ENCODE measurements at places on chromosomes 3 and 15.
A peak's percentile ranks its signal among the peaks of the same experiment; 100 is the strongest.

- DNase-seq: no peak
Measured at GRCh38 chr3:48034000-48034516, 17.8 kb upstream of the MAP4 start.

DNA sequence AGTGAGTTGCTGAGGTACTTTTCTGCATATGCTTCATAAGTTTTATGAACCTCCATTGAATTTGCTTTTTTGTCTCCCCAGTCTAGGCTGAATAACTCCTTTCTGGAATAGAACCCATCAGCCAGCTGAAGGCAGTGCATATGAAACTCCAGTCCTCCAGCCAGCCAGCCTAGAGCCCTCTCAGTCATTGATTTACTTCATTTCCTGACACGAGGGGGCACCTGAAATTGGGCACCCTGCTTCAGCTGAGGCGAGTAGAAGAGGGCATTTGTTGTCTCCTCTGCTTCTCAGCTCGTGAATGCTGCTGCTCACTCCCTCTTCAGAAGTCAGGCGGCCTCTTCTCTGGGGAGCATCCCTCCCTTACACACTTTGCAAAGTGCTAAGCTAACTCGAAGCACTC is 32.5 kb downstream of the CHST2 start:
- no peak for DNase-seq

DNA sequence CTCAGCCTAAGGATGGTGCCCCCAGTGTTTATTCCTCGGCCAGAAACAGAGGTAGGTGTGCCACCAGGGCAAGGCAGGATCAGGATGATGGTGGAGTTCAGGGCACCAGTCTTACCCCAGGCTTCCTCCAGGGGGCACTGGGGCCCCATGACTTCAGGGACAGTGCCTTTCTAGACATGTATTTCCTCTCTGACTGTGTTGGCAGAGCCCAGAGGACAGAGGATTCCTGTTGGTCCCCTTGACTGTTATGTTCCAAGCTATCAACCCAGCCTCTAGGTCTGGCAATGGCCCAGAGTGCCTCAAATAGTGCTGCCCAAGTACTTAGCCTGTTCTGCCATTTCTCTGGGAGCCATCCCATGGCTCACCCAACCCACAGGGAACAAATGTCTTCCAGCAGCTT is 2.8 kb downstream of the HEMK1 start:
- DNase-seq: peak; percentile 59

GRCh38 chr3:178043084-178043483 is 493.2 kb upstream of the KCNMB2 start:
- DNase-seq: no peak

DNA sequence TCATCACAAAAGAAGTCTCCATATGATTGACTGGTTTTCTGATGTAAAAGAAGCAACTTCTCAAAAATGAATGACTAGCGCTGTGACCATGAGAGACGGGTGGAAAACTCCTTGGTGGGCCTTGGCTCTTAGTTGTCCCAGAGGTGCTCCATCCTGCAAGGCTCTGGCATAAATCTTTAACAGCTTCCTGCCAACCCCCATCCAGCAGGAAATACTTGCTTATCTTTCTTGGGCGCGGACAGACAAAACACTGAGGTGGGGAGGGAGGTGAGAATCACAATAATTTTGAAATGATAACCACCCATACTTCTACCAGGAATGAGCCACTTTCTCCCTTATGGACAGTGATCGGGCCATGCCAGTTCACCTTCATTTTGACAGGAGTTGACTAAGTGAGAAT is 128.6 kb downstream of the STT3B start:
- DNase-seq: no peak

DNA sequence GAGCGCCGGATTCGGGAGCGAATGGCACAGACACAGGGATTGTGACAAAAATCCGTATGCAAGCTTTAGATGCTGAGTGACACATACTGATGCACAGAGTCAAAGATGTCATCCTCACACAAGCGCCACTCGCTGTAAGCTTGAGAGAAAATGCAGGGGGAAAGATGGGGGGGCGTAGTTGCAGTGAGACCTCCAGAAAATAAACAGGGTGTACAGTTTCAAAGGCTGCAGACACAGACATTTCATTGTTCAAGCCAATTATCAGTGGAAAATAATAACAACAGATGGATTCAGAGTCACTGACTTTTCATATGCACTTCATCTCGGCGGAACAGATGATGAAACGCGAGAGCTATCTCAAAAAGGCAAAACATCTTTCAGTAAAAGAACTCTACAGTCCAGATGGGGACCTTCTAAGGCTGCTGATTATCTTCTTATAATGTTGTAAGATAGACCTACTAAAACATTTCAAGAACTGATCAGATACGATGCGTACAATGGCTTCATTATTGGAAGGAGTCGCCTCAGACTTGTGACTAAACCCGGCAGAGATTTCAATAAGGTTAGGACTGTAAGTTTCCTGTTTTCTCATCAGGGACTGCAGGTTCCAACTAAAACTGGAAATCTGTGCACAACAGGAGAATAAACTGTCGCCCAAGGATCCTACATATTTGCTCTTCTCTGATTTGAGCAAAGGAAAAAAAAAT is 275.4 kb downstream of the FOXP1 start:
- no peak for DNase-seq

- DNase-seq: no peak
Measured at GRCh38 chr15:27741226-27741860, 357.8 kb downstream of the OCA2 start.

- DNase-seq: no peak
Measured at GRCh38 chr3:72797773-72798543, 50.3 kb downstream of the SHQ1 start.

- no peak for DNase-seq
Measured at GRCh38 chr3:56025326-56025725, 442.9 kb downstream of the ERC2 start.

DNA sequence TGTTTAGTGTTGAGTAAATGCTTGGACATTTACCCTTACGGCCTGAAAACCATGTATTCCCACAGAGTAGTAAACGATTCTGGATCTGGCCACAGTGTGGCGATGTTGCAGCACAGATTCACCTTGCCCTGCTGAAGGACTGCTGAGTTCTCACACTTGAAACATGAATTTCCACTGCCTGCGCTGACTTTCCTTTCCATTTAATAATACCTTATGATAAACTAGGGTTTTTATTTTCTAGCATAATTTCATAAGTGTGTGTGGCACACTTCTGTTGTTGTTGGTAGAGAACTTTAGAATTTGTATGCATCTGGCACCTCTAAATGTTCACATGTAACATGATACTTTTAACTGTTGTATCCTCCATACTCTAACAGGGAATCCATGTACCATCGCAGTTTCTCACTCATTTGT is 53.9 kb downstream of the C3orf38 start:
- DNase-seq: peak; percentile 26

GRCh38 chr3:63706321-63707085 is 54.0 kb downstream of the SNTN start:
- no peak for DNase-seq

DNA sequence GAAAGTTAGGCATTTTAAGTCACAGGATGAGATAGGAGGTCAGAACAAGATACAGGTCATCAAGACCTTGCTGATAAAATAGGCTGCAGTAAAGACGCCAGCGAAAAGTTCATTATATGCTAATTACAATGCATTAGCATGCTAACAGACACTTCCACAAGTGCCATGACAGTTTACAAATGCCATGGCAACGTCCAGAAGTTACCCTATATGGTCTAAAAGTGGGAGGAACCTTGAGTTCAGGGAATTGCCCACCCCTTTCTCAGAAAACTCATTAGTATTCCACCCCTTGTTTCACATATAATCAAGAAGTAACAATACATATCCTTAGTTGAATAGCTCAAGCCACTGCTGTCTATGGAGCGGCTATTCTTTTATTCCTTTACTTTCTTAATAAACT is 92.7 kb upstream of the PLXND1 start:
- no peak for DNase-seq

DNA sequence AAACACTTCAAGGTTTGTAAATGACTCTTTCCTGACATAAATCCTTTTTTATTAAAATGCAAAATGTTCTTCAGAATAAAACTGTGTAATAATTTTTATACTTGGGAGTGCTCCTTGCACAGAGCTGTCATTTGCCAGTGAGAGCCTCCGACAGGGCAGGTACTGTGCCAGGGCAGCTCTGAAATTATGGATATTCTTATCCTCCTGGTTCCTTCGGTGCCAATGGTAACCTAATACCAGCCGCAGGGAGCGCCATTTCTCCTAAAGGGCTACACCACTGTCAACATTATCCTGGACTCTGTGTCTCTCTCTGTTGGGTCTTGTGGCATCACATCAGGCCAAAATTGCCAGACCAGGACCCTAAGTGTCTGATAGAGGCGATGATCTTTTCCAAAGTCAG is 33.0 kb downstream of the CHDH start:
- DNase-seq: no peak

DNA sequence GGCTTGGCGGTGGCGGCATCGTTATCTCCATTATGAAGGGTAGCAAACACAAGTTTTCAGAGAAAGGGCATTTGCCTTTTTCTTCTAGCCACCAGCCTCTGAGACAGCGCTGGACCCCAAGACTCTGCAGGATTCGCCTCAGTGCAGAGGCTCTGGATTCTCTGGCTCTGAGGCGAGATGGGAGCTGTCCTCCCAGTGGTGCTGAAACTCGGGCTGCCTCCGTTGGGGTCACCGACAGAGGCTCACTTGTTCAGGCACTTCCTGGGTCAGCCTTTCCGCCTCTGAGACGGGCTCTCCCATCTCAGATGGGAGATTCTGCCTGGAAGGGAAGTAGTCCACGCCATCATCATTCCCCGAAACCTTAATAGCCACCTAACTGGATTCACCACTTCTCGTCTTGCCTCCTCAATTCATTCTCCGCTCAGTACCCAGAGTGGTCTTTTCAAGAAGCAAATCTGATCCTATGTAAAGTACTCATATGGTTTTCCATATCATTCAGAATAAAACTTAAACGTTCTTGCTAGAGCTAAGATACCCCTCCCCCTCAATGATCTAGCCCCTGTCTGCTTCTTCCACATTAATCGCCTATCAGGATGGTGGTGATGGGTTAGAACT is 76.9 kb downstream of the RHCG start:
- no peak for DNase-seq

GRCh38 chr15:83685916-83686332 is 32.0 kb downstream of the ADAMTSL3 start:
- DNase-seq: no peak

DNA sequence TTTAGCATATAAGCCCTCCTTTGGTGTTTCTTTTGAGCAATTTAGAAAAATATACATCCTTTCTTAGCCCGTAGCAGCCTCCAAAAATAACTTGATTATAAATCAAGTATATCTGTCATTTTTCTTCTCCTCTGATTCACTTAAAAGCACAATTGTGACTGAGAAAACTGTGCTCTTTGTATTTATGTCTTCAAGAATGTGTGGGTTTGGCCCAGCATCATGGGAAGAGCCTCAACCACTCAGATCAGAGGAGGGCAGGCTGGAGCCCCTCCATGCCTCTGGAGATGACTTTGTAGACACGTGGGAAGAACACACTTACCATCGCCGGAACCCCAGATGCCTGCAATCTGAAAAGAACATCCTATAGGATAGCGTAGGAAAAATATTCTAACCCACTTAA is 123.8 kb upstream of the FEZF2 start:
- DNase-seq: no peak

- no peak for DNase-seq
Measured at GRCh38 chr3:126488185-126488584, 12.5 kb upstream of the ZXDC start.

DNA sequence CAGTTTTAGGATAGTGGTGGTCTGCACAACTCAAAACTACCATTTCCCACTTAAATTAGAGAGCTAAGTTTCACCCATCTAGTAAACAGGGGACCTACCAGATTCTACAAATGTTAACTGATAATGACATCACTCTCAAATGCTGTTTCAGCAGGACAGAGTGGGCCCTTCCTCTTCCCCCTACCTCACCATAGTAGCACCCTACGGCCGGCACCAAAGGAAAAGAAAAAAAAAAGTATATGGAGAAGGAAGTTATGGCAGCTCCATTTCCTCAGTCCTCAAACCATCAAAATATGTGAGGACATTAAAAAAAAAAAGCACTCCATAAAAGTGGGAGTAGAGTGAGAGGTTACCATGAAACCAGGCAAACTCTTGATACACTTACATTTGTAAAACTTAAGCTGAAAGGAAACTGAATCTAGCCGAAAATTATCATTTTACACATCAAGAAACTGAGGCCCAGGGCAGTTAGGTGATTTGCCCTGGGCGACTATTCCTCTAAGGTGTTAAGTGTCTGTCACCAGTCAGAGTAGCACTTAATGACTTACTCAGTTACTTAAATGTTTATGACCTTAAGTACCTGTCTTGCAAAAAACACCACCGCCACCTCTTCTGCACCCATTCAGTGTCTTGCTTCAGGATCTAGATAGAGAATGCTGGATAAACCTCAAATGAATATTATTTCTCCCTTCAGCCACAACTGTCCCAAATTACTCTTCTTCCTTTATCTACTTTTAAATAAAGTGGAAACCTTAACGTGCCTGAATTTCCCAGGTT is 2.7 kb downstream of the MSL2 start:
- DNase-seq: no peak

GRCh38 chr3:13012221-13012691 is 61.0 kb downstream of the IQSEC1 start:
- DNase-seq: no peak

DNA sequence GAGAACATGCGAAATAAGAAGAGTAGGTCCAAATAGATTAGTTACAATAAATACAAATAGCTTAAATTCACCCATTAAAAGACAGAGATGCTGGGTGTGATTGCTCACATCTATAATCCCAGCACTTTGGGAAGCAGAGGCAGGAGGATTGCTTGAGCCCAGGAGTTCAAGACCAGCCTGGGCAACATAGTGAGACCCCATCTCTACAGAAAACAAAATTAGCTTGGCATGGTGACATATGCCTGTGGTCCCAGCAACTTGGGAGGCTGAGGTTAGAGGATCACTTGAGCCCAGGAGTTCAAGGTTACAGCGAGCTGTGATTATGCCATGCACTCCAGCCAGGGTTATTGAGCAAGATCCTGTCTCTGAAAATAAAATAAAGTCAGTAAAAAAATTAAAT is 109.1 kb upstream of the WNT5A start:
- DNase-seq: no peak

DNA sequence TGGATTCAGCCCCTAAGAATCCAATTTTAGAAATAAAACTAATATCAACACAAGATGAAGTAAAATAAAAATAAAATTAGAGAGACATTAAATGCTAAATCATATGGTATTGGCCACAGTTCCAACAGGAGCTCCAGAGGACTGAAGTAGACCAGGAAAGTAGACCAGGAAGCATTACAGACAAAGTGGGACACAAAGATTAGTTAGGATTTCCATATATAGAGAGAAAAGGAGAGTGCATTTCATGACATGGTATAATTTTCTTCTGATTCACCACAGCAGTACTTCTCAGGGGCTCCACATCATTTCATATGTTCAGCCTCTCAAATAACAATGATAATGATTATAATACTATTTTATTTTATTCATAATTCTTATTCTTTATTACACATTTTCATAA is 18.3 kb downstream of the FGF7 start:
- DNase-seq: no peak

- no peak for DNase-seq
Measured at GRCh38 chr3:55585856-55586255, 98.8 kb upstream of the WNT5A start.

GRCh38 chr3:185824051-185825005 is 514 bp downstream of the IGF2BP2 start:
- no peak for DNase-seq

Measured in stimulated activated CD8-positive, alpha-beta memory T cell treated with anti-CD3 and anti-CD28 coated beads, Interleukin-15, amount 100 ng/mL, for 24 hours (primary cell).